ENCODE measurements at places on chromosomes 2 and 18.

DNA sequence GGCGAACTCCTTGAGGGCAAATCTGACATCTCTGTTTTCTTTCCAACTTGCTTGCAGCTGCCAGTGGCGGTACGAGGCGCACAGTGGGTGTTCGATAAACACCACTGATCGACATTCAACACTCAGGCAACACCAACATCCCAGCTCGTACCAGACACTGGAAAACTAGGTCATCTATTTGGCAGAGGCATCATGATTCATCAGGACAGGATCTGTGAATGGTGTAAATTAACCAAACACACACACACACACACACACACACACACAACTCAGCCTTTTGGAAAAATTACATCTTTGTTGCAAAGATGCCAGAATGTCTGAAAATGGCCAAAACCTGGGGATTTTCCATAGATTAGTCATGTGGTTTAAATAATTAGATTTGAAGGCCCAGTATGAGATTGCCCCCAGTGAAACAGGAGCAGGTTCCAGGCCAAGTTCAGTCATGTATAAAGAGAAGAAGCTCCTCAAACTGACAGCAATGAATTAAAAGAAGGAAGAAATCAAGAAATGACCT, 150.5 kb upstream of the NCKAP5 start:
- DNase-seq: peak; percentile 34

GRCh38 chr2:66583881-66584280, 149.0 kb downstream of the MEIS1 start:
- DNase-seq: no peak

- peak; percentile 96 for DNase-seq
These were observed 123.3 kb downstream of the LTBP1 start for GRCh38 chr2:33069894-33070651.

DNA sequence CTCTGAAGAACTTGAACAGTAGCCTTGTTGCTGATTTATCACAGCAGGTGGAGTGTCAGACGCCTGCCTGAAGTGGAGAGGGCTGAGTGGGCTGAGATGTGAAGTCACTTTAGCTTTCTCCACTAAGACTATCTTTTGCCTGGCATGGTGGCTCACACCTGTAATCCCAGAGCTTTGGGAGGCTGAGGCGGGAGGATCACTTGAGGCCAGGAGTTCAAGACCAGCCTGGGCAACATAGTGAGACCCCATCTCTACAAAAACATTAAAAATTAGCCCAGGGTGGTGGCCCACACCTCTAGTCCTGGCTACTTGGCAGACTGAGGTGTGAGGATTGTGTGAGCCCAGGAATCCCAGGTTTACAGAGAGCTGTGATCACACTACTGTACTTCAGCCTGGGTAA, 60.6 kb upstream of the TTC39C start:
- DNase-seq: no peak

- no peak for DNase-seq
These were observed 188.0 kb upstream of the DCC start for GRCh38 chr18:52152036-52152435.

- no peak for DNase-seq
These were observed 480.5 kb downstream of the TRIB2 start for GRCh38 chr2:13197248-13197647.

GRCh38 chr2:30759481-30759880, 47.8 kb downstream of the CAPN13 start:
- no peak for DNase-seq

GRCh38 chr2:148122788-148123187, 101.9 kb downstream of the MBD5 start:
- DNase-seq: no peak

GRCh38 chr2:135615404-135615803, 84.1 kb downstream of the R3HDM1 start:
- no peak for DNase-seq

DNA sequence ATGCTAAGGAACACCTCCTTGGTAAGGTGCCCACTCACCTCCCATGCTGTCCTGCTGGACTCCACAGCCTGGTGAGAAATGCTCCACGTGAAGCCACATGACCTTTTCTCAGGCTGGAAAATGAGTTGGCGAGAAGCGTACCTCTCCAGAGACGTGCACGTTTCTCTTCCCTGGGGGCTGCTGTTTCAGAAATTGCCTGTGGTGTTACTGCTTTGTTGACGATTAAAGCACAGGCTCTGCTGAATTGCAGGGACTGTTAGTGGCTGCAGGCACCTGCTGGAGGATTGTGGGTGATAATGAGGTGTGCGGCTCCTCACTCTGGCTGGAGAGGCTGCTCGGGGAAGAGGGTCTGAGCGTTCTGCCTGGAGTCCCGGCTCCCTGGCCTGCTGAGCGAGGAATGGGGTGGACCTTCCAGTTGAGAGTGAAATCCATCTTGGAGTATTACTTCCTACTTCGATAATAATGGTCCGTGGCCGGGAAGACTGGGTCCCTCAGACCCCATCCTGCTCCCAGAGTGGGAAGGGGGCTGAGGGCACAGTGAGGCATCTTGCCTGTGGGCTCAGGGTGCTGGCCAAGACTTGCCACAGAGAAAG, 199.3 kb upstream of the HDAC4 start:
- DNase-seq: no peak

- DNase-seq: no peak
These were observed 3.5 kb downstream of the OSBPL6 start for GRCh38 chr2:178197791-178198190.

- no peak for DNase-seq
These were observed 25.8 kb upstream of the ERICH2 start for GRCh38 chr2:170744248-170745002.

DNA sequence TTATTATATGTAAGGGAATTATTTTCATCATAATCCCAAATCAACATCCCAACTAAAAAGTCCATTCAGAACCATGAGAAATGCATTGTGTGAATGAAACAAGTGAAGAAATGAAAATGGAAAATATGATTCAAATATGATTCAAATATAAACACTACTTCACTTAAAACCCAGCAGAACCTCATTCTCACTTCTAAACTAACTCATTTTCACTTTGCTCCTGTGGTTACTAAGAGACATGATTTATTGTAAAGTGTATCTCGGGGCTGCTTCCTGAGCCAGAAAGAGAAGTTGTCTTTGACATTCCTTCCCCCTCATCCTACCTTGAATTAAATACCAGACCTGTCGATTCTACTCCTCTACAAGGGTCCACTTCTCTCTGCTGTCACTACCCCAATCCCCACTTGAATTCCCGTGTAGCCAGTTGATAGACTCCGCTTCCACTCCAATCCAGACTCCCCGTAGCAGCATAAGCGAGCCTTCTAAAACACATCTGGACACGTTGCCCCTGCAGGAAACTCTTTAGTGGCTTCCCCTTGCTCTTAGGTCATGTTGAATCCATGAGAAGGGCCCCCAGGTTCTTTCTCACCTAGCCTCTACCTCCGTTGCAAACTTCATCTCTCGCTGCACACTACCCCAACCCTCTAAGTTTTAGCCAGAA, 697.0 kb upstream of the ID2 start:
- no peak for DNase-seq

GRCh38 chr2:186036862-186037449, 298.4 kb downstream of the FSIP2 start:
- DNase-seq: no peak

DNA sequence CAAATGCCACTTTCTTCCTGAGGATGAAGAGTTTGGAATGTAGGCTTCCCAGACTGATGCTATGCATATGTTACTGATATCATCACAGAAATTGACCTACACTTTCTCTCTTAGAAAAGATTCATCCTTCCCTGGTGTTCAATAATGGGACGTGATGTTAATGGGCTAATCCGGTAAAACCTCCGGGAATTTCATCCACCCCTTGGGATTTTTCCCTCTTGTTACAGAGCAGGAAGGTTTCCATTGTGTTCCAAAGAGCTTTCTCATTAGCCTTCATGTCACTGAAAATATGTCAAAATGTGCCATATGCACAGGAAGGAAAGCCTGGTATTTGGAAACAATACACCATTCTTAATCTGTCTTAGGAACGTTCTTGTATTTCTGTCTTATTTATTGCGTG, 20.7 kb downstream of the ALPK2 start:
- peak; percentile 41 for DNase-seq

GRCh38 chr2:26946841-26947784, 23.3 kb upstream of the MAPRE3 start:
- DNase-seq: peak; percentile 15

DNA sequence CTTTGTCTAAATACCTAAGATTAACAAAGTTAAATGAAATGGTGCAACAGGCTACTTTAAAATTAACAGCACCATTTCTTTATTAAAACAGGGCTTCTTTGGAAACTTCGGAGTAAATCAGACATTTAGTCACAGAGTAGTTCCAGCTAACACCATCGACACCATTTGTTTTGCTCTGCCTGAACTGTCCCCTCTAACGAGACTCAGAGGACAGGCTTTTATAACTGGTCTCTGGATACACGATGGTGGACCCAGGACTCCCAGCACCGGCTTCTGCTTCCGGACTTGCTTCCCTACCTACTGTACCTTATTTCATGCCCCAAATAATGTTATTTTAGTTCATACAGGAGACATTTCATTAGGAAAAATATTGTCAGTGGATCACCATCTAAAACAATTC, 252.1 kb downstream of the XIRP2 start:
- DNase-seq: no peak

- no peak for DNase-seq
These were observed 27.9 kb upstream of the HS6ST1 start for GRCh38 chr2:128346291-128347170.

DNA sequence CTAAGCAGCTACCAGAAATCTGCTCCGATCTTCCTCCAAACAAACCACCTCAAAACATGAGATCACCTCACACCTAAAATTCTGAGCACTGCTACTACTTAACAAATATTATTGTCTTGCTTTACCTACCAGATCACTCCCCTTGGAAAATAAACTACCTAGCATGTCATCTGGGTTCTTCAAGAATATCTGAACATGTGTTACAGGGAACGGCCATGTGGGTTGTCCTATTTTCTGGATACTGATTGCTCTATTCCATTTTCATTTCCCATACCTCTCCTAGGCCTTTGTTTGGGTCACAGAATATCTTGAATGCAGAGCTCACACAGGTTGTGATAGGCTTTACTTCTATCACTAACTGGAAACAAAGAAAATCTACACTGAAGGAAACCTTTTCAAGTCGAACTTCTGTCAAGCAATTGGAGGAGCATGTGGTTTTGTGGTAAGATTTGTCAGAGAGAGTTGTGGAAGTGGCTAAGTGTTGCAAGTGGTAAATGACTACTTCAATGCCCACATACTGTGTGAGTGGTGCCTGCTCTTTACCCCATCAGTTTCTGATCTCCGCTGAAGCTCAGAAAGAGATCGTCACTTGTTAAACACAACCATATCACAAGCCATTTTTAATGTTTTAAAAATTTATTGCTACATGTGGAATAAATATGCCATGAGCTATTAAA, 739.1 kb upstream of the ZEB2 start:
- no peak for DNase-seq

DNA sequence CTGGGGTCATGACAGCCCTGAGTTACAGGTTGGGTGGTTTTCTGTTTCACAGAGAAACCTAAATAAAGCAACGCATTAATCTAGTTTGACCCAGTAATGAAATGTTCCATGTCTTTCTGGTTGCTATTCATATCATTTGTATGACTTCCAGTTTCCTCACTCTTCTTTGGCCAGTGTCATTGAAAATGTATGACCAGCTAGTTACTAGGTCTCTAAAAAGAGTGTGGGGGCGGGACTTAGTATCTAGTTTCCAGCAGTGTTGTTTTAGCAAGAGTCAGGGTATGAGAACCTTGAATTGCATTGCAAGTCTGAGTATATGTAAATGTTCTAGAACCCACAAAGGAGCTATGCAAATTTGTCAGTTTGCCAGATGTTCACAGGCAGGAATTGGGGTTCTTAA, 47.7 kb downstream of the SLC9A2 start:
- no peak for DNase-seq

GRCh38 chr2:72183016-72183415, 35.4 kb upstream of the CYP26B1 start:
- DNase-seq: no peak

DNA sequence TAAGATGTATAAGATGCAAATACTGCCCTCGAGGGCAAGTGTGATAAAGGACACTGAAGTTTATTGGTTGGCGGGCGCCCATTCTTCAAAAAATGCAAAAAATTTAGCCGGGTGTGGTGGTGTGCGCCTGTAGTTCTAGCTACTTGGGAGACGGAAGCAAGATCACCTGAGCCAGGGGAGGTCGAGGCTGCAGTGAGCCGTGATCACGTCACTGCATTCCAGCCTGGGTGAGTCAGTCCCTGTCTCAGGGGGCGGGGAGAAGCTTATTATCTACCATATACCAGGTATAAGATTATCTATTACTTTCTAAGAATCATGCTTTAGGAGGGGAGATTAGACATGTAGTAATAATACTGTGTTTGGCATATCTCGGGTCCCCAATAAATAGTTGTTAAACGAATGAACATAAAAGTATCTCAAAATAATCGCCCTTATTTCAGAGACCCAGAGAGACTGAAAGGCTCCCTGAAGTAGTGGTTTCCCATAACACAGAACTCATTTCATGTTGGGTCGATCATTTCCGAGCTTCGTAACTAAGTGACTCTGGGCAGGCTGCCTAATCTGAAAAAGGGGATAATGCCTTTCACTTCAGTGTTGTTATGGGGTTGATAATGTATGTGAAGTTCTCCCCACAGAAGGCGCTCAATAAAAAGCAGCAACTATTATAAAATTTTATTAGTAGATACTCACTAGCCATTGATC, 1.2 kb upstream of the SELENOI start:
- peak; percentile 67 for DNase-seq

GRCh38 chr18:11323359-11323819, 174.0 kb upstream of the PIEZO2 start:
- DNase-seq: no peak

- no peak for DNase-seq
These were observed 184.6 kb upstream of the OSR1 start for GRCh38 chr2:19542796-19543662.

- DNase-seq: no peak
These were observed 43.9 kb upstream of the B3GNT7 start for GRCh38 chr2:231351648-231352047.

DNA sequence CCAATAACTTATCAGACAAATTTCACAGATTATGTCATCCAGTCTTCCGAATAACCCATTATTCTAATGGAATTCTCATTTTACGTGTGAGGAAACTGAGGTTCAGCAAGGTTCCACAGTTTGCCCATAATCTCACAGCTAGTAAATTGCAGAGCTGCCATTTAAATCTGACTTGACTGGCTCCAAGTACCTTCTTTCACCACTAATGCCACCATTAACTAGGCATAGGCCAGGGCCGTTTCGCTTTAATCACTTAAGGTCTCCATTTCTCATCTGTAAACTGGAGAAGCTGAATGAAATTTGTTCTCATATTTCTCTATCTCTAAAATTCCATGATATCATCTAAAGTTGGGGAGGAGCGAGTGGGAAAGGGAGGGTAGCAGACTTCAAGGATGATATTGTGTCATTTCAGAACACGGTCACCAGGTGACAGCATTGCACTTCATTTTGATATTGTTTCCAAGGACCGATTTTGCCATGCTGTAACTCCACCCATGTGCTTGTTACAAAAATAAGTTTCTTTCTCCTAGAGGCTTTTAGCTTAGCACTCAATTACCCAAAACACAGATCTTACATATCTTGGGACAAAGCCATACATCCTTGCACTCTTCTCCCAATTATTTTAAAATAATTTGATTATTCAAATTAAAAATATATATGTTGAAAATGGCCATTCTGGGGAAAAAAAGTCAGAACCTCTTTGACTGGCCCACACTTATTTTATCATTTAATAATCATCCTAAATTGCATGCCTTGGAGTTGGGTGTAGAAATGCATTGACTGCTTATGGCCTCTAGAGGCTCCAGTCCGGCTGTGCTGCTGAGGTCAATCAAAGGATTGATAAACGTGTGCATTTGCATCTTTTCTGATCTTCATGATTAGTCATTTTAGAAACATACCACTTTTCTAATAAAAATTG, 123.8 kb downstream of the AKAIN1 start:
- peak; percentile 65 for DNase-seq

GRCh38 chr2:238127165-238128060, 11.1 kb upstream of the KLHL30 start:
- DNase-seq: peak; percentile 13
